ENCODE measurements at places on chromosomes 12 and 14.

DNA sequence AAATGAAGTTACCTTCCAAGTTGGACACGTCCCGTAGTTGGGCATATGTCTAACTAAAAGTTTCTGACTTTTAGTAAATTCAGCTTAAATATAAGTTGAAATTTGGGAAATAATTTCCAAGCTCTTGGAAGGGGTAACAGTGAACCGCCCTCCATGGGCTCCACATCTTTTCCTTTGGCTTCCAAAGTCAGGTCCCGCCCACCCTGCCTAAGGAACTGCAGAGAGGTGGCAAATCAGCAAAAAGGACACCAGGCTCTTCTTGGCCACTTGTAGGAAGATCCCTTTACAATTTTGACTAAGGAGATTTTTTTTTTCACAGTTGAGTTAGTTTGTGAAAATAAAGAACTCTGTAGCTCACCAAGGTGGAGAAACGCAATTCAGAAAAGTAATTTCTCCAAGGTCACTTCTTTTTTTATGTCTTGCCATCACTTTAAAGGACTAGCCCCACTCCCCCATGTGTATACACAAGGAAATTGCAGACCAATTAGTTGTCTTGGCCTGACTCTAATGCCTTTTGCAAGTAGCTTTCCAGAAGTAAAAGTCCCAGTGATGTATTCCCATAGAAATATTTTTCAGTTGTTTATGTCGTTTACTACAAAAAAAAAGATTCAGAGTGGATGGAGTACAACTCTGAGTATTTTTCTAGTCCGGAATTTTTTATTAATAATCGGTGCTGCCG, 181.2 kb downstream of the PELI2 start:
- no peak for DNase-seq

DNA sequence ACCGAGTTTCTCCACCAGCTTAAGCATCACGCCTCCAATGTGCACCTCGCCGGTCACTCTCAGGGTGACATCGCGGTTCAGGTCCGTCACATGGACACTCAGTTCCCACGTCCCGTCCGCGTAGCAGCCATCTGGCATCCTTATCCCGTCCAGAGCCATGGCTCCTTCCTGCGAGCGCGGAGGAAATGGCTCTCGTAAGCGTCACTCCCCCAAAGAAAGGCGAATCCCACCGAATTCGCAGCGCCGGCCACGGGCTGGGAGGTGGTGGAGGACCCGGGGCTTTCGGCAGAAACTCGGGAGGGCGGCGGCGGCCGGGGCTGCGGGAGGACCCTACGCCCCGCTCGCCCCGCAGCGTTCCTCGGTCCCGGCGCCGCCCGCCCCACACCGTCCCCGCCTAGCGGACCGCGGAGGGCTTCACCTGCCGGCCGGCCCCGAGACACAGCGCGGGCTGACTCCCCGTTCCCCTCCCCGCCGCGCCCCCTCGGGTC, 396 bp downstream of the FERMT2 start:
- peak; percentile 31 for DNase-seq

DNA sequence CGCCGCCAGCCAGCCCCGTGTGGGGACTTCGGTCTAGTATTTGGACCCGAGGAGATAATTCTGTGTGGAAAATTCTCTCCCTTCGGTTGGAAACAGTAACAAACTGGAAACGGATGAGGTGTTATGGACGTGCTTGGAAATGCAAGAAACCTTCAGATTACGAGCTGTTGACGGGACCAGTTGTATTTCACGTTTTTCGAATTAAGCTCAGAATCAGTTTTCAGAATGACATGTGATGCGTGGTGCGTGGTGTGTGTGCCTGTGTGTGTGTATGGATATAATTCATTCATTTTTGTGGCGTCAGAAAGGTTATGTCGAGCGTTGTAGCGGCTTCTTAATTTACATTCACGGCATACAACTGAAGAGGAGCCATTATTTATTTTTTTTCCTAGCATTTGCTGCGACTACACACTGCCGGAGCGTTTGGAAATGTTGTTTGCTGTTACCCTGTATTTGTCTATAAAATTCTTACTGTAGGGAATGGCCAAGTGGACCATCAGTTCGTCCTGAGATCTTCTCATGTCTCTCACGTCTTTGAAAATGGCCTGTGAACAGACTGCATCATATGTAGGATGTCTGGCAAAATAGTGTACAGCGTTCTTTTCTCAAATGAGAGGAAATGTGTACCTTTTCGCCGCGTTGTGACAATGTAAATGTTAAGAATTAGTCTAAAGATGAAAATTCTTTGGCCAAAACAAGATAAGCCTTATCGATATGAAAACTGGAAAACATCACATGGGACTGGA, 1.3 kb downstream of the TRAF3 start:
- peak; percentile 50 for DNase-seq

DNA sequence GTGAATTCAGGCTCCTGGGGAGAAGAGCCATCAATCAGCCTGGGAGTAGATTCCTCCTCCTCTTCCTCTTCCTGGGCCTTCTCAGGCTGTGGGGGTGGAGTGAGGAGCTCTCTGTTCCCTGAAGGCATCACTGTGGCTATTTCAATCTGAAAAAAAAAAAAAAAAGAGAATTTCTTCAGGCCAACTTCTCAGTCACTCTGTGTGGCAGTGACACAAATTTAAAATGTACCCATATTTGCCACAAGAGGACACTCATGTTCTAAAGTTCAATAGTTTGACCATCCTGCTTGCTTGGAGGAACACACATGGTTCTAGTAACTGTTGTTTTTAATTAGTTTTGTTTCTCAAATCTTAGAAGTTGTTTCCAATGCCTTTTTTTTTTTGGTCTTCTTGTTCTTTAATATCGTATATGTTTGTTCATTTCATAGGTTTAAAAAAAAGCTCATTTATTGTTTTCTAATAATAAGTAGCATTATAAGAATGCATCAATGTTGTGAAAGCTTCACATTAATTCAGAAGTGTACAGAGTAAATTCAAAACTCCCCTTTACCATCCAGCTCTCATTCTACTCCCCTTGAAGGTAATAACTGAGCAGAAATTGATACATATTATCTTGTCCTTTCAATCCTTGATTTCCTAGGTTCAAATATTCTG, 23.3 kb upstream of the CCER1 start:
- peak; percentile 18 for DNase-seq

DNA sequence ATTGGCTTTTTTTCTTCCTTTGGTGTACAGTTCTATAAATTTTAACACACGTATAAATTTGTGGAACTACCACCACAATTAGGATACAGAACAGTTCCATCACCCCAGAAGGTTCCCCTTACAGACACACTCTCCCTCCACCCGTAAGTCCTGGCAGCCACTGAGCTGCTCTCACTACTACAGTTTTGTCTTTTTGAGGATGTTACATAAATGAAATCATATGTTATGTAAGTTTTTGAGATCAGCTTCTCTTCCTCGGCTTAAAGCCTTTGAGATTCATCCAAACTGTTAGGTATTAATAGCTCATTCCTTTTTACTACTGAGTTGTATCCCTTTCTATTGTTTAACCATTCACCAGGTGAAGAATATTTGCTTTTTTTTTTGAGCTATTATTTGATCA, 74.3 kb upstream of the SLC24A4 start:
- DNase-seq, result peak; percentile 65

- DNase-seq, result peak; percentile 31
These were observed 25.4 kb upstream of the FAM177A1 start for GRCh38 chr14:35020713-35021112.

DNA sequence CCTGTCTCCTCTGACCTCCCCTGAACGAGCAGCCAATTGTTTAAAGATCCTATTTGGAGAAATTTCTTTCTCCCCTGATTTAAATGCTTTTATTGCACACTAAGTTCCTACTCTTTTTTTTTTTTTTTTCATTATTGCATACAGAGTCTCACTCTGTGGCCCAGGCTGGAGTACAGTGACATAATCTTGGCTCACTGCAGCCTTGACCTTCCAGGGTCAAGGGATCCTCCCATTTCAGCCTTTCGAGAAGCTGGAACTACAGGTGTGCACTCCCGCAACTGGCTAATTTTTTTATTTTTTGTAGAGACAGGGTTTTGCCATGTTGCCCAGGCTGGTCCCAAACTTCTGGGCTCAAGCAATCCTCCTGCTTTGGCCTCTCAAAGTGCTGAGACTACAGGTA, 5.2 kb upstream of the P2RX7 start:
- DNase-seq, result no peak
